ENCODE measurements at places on chromosomes 5 and 9. TPM values are rescaled to one million over a fixed set of nuclear protein-coding genes. Genes with fewer than 3 reads are reported as not detected.

Gene C5orf52
- total RNA-seq, result not detected

Gene IL33
- 470 TPM for total RNA-seq

Gene ZDHHC12
- 41.2 TPM for total RNA-seq

Gene C5orf58
- not detected for total RNA-seq

Gene FAM221B
- total RNA-seq, result not detected

Gene PCDHB4
- under 0.01 TPM for total RNA-seq

Gene BRINP1
- not detected for total RNA-seq

Gene SLC46A2
- not detected for total RNA-seq

Gene KCNN2
- 0.59 TPM for total RNA-seq

Gene PCDHGA5
- total RNA-seq, result 0.92 TPM

Gene NDUFA8
- total RNA-seq, result 31.0 TPM

Gene MYMK
- total RNA-seq, result not detected

Gene HMCN2
- total RNA-seq, result 0.05 TPM

Gene WNT8A
- not detected for total RNA-seq

Gene ADAMTS6
- total RNA-seq, result 86.5 TPM

Gene IRX1
- total RNA-seq, result not detected

Gene BTNL3
- not detected for total RNA-seq

Gene PRELID2
- 21.7 TPM for total RNA-seq

Gene GOLM1
- 106 TPM for total RNA-seq

Gene GLDC
- total RNA-seq, result under 0.01 TPM

Gene PCDHB12
- 0.30 TPM for total RNA-seq

Gene LECT2
- not detected for total RNA-seq

Gene C9
- total RNA-seq, result 0.46 TPM

Gene SPATA31A3
- total RNA-seq, result not detected
